ENCODE measurements at places on chromosomes 5 and 9. TPM values are rescaled to one million over a fixed set of nuclear protein-coding genes. Genes with fewer than 3 reads are reported as not detected.

Gene FGF10
- total RNA-seq, result not detected

DNA sequence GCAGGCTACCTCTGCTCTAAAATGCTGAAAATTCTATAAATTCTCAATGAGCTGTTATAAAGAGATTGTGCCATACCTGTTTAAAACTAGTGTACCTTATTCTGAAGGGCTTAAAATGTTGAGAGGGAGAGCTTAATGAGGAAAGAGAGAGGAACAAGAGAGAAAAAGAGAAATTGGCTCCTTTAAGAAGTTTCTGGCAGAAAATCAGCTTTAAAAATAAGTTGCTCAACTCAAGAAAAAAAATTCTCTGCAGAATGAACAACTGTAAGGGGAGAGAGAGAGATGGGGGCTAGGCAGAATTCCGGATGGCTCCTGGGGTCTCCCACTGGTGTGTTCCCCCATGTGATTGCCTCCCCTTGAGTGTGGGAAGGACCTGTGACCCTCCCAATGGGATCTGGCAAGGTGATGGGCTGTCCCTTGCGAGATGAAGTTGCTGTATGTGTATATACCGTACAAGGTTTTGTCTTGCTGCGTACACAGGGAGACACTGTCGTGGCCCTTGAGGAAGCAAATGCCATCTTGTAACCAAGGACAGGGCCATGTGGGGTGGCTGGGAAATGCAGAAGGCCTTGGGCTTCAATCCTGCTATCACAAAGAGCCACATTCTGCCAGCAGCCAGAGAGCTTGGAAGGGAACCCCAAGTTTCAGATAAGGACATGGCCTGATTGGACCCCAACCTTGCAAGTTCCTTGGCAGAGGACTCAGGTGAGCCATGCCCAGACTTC lies 64.3 kb upstream of the S1PR3 start:
- no peak overlapping the region for H3K4me3 ChIP-seq
- H3K27ac ChIP-seq, result no peak overlapping the region
- H3K36me3 ChIP-seq, result no peaks in the 10 kb centered on the region
- no peak for DNase-seq
- no peaks in the 10 kb centered on the region for H3K27me3 ChIP-seq

GRCh38 chr9:96564217-96564616 lies 55.4 kb downstream of the CDC14B start:
- peaks cover 17% of the 10 kb centered on the region for H3K4me1 ChIP-seq
- H3K36me3 ChIP-seq, result peaks cover 11% of the 10 kb centered on the region
- H3K27ac ChIP-seq, result no peak overlapping the region
- H3K4me3 ChIP-seq, result no peak overlapping the region
- no peak for DNase-seq

GRCh38 chr5:139752506-139753473 lies 42.8 kb upstream of the PSD2 start:
- no peaks in the 10 kb centered on the region for H3K36me3 ChIP-seq
- no peak overlapping the region for H3K4me3 ChIP-seq

- H3K4me3 ChIP-seq, result no peak overlapping the region
- H3K27me3 ChIP-seq, result no peaks in the 10 kb centered on the region
- DNase-seq, result no peak
- H3K27ac ChIP-seq, result no peak overlapping the region
Observed at GRCh38 chr5:137564398-137564961, 65.4 kb upstream of the SPOCK1 start.

- no peak for DNase-seq
- no peaks in the 10 kb centered on the region for H3K4me1 ChIP-seq
- H3K27me3 ChIP-seq, result no peaks in the 10 kb centered on the region
- H3K27ac ChIP-seq, result no peak overlapping the region
- no peak overlapping the region for H3K4me3 ChIP-seq
- H3K36me3 ChIP-seq, result no peaks in the 10 kb centered on the region
Observed at GRCh38 chr5:60473654-60474053, 226.3 kb downstream of the DEPDC1B start.

GRCh38 chr9:27487927-27488326 lies 36.2 kb upstream of the IFNK start:
- no peaks in the 10 kb centered on the region for H3K4me1 ChIP-seq
- no peak overlapping the region for H3K27ac ChIP-seq
- H3K4me3 ChIP-seq, result no peak overlapping the region
- no peak for DNase-seq

DNA sequence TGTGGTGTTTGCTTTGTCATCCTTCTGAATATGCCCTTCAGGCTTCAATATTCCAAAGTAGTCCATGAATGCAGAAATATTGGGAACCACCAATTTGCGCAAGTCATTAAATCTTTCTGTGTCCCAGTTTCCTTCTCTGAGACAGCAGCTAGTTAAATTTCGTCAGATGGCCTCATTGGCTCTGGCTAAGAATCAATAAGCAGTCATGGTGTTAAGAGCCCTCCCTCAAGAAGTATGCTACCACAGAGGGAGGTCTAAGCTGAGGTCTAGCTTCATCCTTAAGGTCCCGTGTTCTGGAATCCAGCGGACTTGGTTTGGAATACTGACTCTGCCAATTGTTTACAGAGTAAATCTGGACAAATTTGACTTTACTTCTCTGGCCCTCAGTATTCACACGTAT lies 59.1 kb upstream of the C5orf58 start:
- H3K27me3 ChIP-seq, result peaks cover 17% of the 10 kb centered on the region
- H3K36me3 ChIP-seq, result no peaks in the 10 kb centered on the region
- no peak overlapping the region for H3K4me3 ChIP-seq
- DNase-seq, result no peak
- no peaks in the 10 kb centered on the region for H3K4me1 ChIP-seq

DNA sequence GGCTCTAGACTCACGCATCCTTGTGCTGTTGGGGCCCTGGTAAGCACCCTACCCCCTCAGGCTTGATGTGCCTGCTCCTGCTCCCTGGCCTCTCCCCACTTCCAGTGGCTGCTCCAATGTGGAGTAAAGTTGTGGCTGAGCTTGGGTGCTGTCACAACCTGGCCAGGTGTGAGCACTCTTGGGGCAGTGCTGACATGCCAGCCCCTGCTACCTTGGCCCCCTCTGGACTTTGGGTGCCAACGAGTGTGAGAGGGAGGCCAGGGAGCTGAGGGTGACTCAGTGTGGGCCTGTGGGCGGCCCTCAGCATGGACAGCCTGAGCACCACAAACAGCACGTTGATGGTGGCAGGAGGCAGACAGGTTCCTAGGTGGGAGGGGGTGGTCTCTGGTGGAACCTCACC lies 870.2 kb upstream of the C9orf72 start:
- no peak for DNase-seq
- H3K36me3 ChIP-seq, result no peaks in the 10 kb centered on the region
- no peaks in the 10 kb centered on the region for H3K27me3 ChIP-seq
- no peaks in the 10 kb centered on the region for H3K4me1 ChIP-seq

Gene CCDC187
- not detected for total RNA-seq

- peaks cover 13% of the 10 kb centered on the region for H3K4me1 ChIP-seq
- no peak overlapping the region for H3K27ac ChIP-seq
- no peaks in the 10 kb centered on the region for H3K36me3 ChIP-seq
- 0 out of 2 replicates have a peak, but pooled peaks cover 8% of the 10 kb centered on the region for H3K27me3 ChIP-seq
- no peak overlapping the region for H3K4me3 ChIP-seq
Observed at GRCh38 chr9:130245474-130245873, 20.1 kb upstream of the HMCN2 start.

GRCh38 chr9:81103597-81104471 lies 585.5 kb downstream of the TLE1 start:
- H3K4me3 ChIP-seq, result no peak overlapping the region
- no peaks in the 10 kb centered on the region for H3K4me1 ChIP-seq
- H3K27me3 ChIP-seq, result no peaks in the 10 kb centered on the region

GRCh38 chr9:71719088-71719487 lies 49.2 kb downstream of the CEMIP2 start:
- no peak for DNase-seq
- H3K27me3 ChIP-seq, result no peaks in the 10 kb centered on the region
- no peak overlapping the region for H3K4me3 ChIP-seq
- no peaks in the 10 kb centered on the region for H3K4me1 ChIP-seq
- H3K27ac ChIP-seq, result no peak overlapping the region
- H3K36me3 ChIP-seq, result peaks cover 36% of the 10 kb centered on the region

Measured in SJSA1 (cell line).